ENCODE measurements at places on chromosomes 12 and 14.

- DNase-seq = peak; percentile 87
Observed at GRCh38 chr12:6613015-6613775, 6.0 kb upstream of the CHD4 start.

DNA sequence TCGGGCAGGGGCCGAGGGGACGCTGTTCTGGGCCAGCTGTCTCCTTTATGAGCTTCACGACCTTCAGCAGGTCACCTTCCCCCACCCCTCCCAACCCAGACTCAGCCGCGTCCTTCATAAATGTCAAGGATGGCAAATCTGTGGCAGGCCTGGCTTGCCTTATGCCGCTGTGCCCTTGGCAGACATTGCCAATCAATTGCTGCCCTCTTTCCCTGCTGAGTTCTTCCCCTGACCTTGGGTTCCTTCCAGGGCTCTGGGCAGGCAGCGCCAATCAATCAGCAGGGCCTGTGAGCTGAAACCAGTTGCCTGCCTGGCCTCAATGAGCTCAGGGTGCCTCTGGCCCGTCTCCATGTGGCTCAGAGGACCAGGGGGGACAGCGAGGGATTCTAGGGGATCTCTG, 7.7 kb downstream of the FAM222A start:
- no peak for DNase-seq

DNA sequence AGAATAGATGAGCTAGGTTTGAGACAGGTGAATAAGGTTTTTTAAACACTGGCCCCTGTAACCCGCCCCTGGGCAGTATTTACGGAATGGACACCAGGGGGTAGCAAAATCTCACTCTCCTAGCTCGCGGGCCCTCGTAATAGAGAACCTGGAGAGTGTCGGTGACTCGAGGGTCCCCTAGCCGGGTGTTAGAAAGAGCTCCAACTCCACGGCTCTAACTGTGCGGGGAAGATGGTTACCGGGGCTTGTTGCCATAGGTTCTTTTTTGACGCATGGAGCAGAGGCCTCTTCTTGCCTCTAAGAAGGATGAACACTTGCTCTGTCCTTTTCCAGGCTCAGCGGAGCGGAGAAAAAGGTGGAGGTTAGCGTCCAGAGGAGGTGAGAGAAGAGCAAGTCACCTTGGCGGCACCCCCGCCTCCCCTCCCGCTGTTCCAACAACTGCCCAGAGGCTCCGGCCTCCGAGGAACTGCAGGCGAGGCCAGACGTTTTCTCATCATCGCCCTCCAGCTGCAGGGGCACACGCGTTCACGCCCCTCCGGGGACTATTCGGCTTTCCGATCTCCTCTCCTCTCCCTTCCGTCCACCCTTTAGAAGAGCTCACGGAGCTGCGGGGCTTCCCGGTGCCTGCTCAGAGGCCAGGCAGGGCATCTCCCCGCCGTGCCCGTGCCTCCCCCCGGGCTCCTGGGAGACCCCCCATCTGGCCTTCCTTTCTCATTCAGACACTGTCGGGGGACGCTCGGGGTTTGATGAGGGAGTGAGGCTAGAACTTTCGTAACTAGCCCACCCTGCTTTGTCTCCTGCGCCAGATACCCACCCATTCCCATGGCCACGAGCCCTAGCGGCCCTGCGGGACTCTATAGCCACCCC, 1.4 kb upstream of the ARHGEF40 start:
- DNase-seq = peak; percentile 66

DNA sequence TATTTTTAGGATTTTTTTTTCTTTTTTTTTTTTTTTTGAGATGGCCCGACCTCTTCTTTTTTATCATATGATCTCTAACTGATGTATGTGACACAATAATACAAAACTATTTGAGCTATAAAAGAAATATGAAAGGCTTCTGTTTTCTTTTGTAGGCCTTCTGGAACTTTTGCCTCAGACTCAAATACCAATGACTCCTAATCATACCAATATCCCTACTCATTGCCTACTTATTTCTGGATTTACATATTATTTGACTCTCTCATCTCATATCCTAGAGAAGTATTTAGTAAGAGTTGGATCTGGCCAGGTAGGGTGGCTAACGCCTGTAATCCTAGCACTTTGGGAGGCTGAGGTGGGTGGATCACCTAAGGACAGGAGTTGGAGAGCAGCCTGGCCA, 12.7 kb upstream of the WDR89 start:
- DNase-seq = no peak

DNA sequence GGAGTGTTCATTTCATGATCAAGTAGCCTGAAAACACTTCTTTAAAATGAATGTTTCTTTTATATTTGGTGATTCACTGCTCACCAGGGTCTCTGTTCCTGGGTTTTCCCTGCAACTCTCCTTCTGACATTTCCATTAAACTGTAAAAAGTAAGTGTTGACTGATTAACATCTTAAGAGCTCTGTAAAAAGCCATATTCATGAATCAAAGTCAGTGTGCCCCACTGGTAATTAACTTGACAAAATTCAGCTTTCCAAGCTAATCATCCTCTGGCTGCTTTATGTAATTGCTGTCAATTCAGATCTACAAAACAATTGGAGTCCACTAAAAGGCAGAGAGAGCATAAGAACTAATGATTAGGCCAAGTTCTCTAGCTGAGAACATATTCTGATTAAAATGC, 41.6 kb downstream of the CNTN1 start:
- no peak for DNase-seq

DNA sequence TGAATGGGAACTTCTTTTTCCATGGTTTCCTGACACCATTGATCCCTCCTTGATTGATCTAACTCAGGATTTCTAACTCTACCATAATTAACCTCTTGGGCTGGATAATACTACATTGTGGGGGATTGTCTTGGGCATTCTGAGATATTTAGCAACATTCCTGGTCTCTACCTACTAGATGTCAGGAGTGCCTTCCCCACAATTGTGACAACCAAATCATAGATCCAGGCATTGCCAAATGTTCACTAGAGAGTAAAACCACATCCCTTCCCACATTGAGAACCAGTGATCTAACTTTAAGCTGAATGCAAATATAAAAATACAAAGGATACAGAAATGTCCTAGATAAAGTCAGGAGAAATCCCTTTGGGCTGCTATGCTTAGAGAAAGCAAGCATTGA, 36.9 kb upstream of the CCDC198 start:
- no peak for DNase-seq

GRCh38 chr12:20507056-20507455, 138.7 kb downstream of the PDE3A start:
- DNase-seq = no peak

- no peak for DNase-seq
Observed at GRCh38 chr14:101604935-101605780, 43.9 kb downstream of the DIO3 start.

GRCh38 chr12:116539361-116539771, 19.8 kb upstream of the MAP1LC3B2 start:
- no peak for DNase-seq

- DNase-seq = no peak
Observed at GRCh38 chr12:78028426-78028825, 197.7 kb downstream of the NAV3 start.

GRCh38 chr12:92385296-92385695, 239.7 kb upstream of the BTG1 start:
- DNase-seq = no peak

DNA sequence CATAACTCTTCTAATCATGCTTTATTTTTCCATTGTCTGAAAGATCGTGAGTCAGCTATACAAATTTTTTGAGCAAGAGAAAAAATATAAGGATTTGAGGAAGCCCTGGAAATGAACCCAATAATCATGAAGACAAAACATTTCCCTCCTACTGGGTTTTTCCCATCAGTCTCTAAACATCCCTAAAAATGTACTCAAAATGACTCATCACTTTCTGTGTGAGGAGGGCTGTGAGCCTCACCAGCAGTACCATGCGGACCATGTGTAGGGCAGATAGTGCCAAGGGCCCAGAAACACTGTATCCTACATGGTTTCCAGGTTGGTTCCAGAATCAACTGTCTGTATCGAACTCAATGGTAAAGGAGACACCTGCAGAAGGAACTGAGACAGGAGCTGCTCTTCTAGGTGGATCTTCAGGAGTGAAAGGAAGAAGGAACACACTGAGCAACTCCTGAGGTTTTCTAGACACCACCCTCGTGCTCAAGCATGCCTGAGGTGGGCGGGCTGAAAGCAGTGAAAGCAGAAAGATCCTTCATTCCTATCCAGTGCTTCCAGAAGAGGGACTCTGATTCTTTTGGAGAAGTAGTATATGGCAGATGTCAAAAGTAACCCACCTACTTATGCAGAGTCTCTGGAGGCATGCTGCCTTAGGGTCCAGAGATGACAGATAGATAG, 48.6 kb upstream of the RHOJ start:
- DNase-seq = no peak

- DNase-seq = no peak
Observed at GRCh38 chr12:80268924-80269749, 169.8 kb downstream of the OTOGL start.

DNA sequence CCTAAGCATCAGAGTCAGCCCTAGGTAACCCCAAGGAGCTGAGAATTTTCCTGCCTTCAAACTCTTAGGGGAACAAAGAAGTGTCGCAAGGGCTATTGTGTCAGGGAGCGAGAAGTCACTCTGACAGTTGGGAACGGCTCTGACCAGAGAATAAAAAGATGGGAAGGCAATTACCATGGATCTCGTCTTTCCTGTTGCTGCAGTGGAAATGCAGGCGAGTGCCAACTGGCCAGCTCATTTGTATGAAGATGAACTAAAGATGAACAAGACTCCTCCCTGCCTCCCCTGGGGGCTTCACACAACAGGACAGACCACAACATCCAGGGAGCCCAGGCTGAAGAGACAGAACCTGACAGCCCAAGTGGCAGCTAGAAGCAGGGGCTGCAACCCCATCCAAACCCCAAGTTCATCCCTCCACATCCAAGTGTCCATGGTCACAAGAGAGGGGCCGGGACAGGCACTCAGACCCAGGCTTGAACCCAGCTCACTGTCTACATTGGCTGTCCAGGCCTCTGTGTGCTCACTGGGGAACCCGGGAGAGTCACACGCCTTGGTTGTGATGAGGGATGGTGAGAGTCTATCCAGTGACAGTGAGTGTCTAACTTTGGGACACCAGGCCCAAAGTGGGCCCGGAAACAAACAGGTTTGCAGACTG, 322.4 kb downstream of the BCL11B start:
- DNase-seq = no peak

GRCh38 chr12:76216585-76217472, 131.4 kb downstream of the BBS10 start:
- DNase-seq = no peak

DNA sequence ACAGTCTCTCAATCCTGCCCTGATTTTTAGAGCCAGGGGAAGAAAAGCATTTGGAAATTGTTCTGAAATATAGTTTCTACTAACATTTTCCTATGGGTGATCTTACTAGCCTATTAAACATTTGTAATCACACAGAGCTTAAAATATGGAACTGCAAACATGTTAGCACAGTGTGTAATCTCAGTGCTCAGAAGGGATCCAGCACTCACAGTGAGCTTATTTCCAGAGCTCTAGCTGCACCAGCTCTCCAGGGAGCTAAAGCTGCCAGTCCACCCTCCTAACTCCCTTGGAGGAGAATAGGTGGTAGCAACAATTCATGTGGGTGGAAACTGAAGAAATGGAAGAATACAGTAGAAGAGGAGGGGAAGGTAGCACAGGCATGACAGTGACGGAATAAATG, 64.9 kb upstream of the SYT1 start:
- DNase-seq = no peak

DNA sequence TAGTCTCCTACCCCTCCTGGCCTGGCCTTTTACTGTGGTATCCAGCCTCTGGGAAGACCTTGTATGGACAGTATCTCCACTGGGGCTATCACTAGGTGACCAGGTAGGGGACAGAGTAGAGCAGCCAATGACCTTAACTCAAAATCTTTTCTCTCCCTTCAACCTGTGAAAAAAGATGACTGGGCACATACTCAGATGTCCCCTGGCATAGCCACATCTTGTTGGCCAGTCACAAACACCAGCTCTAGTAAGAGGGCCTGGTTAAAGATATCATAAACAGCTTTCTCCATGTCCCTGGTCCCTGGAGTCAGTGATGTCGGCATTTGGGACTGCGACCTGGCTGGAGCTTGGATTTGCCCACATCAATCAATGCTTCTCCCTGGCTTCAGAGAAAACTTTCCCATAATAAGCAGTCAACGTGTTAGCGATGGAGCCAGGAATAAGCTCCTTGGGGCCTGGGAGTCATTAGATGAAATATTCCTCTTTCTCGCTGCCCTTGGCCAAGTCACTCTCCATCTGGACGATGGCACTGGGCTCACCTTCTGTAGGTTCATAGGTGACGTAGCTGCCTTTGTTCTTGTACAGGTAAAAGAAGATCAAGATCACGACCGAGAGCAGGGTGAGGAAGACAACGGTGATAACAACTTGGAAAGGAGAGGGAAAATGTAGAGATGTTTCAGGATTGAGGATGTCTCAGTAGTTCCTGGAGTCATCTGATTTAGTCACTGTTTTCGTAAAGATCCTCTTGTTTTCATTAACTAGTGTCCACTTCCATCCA, 7.0 kb downstream of the DAZAP2 start:
- DNase-seq = no peak

GRCh38 chr14:74062809-74063150, 21.5 kb downstream of the ALDH6A1 start:
- DNase-seq = no peak

- DNase-seq = no peak
Observed at GRCh38 chr12:118436986-118437385, 60.6 kb downstream of the SUDS3 start.

DNA sequence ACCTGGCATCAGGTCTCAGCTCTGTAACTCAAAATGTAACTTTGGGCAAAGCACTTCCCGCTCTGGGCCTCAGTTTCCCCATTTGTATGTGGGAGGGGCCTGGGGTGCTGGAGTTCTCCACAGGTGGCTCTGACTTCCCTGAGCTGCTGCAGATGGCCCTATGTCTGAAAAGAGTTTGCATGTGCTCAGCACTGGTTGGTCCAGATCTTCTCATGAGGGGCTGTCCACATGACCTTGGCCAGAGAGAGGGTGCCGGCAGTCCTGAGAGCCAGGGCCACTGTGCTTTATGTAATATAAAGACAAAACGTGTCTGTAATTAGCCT, 7.2 kb upstream of the CACNA2D4 start:
- DNase-seq = peak; percentile 7
